ENCODE measurements at places on chromosomes 5 and 9.

GRCh38 chr9:27851858-27852257 lies 278.6 kb upstream of the C9orf72 start:
- no peak for DNase-seq

DNA sequence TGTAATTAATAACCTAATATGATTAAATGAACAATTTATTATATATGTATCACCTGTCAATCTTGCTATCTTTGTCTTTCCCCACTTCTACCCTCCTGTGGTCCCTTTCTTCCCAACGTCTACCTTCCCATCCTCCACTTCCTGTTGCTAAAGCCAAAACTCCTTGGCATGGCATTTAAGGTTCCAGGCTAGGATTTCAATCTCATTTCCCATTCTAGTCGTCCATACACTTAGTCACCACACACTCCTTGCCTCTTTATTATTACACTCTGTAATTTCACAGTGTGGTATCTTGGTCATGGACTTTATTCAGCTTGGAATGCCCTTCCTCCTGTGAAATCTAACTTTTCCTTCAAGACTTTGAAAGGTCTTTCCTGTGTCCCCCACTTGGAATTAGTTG lies 115.3 kb downstream of the SEMA6A start:
- no peak for DNase-seq

DNA sequence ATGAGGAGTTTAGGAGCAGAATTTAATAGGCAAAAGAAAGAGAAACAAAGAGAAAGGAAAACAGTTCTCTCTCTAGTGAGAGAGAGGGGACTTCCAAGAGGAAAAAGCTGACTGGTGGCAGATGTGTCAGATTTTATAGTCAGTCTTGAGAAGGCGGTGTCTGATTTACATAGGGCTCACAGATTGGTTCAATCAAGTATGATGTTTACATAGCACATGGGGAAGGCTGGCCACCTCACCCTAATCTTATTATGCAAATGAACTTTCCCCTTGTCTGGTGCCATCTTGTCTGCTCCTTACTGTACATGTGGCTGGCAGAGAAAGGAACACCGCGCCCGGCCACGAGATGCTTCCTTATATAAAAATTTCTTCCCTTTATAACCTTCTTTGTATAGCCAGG lies 24.7 kb downstream of the UNC13B start:
- DNase-seq, result no peak

- no peak for DNase-seq
These were observed 88.9 kb downstream of the S1PR3 start for GRCh38 chr9:89080193-89080592.

GRCh38 chr9:73023025-73023541 lies 70.2 kb upstream of the ALDH1A1 start:
- peak; percentile 32 for DNase-seq

GRCh38 chr5:95810305-95811125 lies 12.0 kb downstream of the GLRX start:
- DNase-seq, result no peak

- no peak for DNase-seq
These were observed 14.1 kb upstream of the LCP2 start for GRCh38 chr5:170311511-170312300.

GRCh38 chr5:14284392-14285148 lies 141.4 kb downstream of the TRIO start:
- DNase-seq, result no peak

- DNase-seq, result peak; percentile 39
These were observed 171.2 kb downstream of the DOCK8 start for GRCh38 chr9:385818-386398.

DNA sequence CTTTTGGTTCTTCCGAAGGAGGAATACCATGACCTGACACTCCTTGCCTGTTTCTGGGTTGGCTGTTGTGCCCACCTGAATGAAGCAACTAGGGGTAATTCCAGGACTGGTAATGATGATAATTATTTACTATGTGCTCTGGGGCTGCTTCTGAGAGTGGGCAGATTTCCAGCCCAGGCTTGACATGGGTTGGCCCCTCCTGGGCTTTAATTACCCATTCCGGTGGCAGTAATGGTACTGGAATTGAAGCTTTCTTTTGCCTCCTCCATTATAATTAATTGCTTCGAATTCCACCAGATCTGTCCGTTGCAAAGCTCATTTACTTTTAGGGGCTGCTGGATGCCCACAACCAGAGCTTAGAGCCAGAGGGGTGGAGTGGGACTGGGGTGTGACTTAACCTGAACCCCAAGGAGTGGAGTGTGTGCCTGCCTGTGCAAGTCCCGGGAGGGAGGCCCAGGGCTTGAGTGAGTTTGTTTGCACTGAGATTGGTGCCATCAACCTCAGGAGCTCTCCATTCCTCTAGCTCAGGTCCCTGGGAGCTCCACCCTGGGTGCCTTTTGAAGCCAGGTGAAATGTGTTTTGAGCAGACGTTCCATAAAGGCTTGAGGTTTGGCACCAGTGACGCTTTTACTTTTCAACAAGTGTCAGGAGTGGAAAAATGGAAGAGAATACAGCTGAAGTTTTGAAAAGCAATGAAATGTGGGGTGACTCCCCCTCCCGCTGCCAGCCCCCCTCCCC lies 214.6 kb downstream of the PDZD2 start:
- no peak for DNase-seq

DNA sequence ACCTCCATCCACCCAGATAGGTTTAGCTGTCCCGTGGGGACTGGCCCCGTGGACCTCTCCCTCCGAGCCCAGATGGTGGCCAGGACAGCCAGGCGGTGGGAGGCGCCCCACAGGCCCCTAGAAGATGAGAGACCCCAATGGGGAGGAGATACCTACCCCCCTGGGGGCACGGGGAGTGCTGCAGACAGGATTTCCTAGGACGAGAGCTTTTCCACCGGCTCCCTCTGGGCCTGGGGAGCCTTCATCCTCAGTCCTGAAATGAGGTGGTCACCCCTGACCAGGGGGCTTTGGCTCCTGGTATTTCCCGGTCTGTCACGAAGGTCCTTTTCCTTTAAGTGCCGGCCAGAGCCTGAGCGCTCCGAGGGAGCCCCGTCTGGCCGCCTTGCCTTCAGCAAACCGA lies 46.8 kb downstream of the MRPL36 start:
- no peak for DNase-seq

DNA sequence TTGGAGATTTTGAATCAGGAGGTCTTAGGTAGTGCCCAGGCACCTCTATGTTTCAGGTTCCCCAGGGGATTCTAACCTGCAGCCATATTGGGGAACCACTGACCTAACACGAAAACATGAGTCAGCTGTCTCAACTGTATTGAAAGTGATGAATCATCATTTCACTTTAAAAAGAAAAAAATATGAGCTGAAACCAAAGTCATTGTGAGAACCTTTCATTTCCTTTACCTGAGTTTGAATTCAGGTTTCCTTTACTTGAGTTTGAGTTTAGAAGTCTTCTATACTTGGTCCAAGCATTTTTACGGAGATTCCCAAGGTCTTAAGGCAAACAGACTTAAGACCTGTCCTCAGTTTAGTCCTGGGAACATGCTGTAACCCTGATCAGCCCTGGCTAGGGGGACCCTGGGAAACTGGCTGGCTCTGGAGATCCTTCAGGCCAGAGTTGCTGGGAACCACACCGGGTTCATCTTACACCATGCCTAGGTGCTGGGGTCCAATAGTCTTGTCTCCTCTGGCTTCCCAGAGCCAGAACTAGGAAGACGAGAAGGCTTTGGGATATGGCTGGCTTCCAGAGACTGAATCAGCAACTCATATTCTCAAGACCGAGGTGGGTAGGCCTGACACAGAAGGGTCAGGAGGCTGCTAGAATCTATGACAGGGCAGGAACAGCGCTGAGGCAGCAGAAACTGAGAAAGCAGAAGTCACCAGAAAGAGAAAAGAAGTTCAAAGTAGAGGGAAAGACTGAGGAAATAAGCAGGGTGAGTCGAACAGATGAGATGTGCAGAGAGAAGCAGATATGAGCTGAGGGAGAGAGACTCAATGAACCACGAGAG lies 16.4 kb upstream of the PDCD1LG2 start:
- peak; percentile 90 for DNase-seq

GRCh38 chr5:16568875-16569580 lies 47.8 kb downstream of the RETREG1 start:
- DNase-seq, result no peak

DNA sequence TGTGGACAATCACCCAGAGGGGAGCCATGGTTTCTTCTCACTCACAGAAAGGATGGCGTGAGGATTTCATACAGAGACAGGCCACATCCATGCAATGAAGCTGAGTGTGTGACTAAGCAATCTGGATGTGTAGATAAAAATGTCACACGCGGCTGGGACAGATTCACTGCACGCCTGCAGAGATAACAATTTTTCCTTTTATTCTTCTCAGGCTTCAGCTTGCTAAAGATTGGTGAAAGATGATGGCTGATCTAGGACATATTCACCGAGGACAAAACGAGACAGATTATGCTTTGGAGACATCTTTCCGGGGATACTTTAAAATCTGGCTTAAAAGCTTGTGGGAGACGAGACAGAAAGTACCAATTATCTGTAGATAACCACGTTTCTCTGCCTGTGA lies 313.9 kb upstream of the TRPC7 start:
- no peak for DNase-seq

DNA sequence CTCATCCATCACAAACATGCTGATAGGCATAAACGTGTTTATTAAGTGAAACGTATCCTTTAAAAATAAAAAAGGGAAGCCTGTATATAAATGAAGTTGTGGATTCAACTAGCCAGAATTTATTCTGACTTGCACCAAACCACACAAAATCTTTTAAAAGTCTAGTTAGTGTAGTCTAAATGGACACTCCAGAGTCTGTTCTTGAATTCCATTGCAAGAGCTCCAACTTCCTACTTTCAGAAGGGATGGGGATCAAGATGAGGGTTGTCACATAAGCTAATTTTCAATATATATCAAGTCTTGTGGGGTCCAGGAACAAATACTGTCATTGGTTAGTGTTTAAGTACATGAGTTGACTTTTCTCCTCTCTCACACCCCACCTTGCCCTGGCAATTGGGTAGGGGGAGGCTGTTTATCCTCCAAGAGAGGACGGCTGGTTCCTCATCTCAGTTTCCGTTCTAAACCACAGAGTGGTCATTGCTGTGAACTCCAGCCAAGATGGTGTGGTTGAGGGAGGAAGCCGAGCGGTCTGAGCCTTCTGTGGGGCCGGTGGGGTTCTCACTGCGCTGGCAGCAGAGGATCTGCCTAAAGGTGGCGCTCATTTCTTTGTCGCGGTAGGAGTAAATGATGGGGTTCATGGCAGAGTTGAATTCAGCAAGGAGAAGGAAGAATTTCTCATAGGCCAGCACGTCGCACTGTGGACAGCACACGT lies 163.2 kb downstream of the LPAR1 start:
- no peak for DNase-seq

GRCh38 chr5:116674881-116675625 lies 100.4 kb upstream of the SEMA6A start:
- DNase-seq, result no peak

- no peak for DNase-seq
These were observed 406.8 kb downstream of the CCDC171 start for GRCh38 chr9:15959663-15960062.

Measured in HFFc6 (cell line).